ENCODE measurements at places on chromosomes 7 and 10. TPM values are rescaled to one million over a fixed set of nuclear protein-coding genes. Genes with fewer than 3 reads are reported as not detected.

Gene SRGN
- 765 TPM for total RNA-seq

Gene SP8
- not detected for total RNA-seq

Gene ABCB1
- 0.57 TPM for total RNA-seq

Gene MBL2
- total RNA-seq, result not detected

Gene SPAG6
- total RNA-seq, result not detected

Gene NRBF2
- 23.4 TPM for total RNA-seq

Gene SAMD9
- total RNA-seq, result 11.1 TPM

Gene EFCAB10
- 0.29 TPM for total RNA-seq

Gene SLC26A5
- 0.33 TPM for total RNA-seq

Gene NEBL
- 3.2 TPM for total RNA-seq

Gene CTAGE4
- not detected for total RNA-seq

Gene PTPRZ1
- total RNA-seq, result not detected

Gene FAM237B
- total RNA-seq, result not detected

Gene PRPF18
- total RNA-seq, result 25.8 TPM

Gene TLL2
- not detected for total RNA-seq

Gene ATG9B
- 0.10 TPM for total RNA-seq

Gene ASB4
- not detected for total RNA-seq

Gene AGAP9
- total RNA-seq, result 4.3 TPM

Gene DDX50
- total RNA-seq, result 32.7 TPM

Gene ATOH7
- not detected for total RNA-seq

Gene SUN3
- not detected for total RNA-seq

Gene IL6
- 3.7 TPM for total RNA-seq

Gene NCF1
- total RNA-seq, result not detected

Gene TEX47
- not detected for total RNA-seq

Gene CTAGE8
- not detected for total RNA-seq

Gene FOXP2
- total RNA-seq, result 8.5 TPM

Gene ADAP1
- 0.65 TPM for total RNA-seq

Gene KLF14
- not detected for total RNA-seq

Gene CASTOR2
- total RNA-seq, result 17.4 TPM

Gene DNAJC12
- 4.9 TPM for total RNA-seq

Gene POLL
- 16.7 TPM for total RNA-seq

Gene PNLIP
- total RNA-seq, result not detected

Gene LHFPL3
- not detected for total RNA-seq

Gene ZNF503
- 1.7 TPM for total RNA-seq

Gene SLC18A3
- total RNA-seq, result not detected

Gene CNPY1
- not detected for total RNA-seq

Gene C10orf67
- total RNA-seq, result not detected

Gene LRGUK
- total RNA-seq, result 0.33 TPM

Gene ZNF853
- 0.65 TPM for total RNA-seq

Gene WASHC2C
- 40.1 TPM for total RNA-seq

Gene DNAH11
- total RNA-seq, result 5.3 TPM

Gene AKR1C8
- total RNA-seq, result not detected

Gene KCNH2
- under 0.01 TPM for total RNA-seq
